ENCODE measurements at places on chromosomes 13 and 19.

GRCh38 chr13:30998136-30999088, 66.0 kb downstream of the TEX26 start:
- no peak for DNase-seq

DNA sequence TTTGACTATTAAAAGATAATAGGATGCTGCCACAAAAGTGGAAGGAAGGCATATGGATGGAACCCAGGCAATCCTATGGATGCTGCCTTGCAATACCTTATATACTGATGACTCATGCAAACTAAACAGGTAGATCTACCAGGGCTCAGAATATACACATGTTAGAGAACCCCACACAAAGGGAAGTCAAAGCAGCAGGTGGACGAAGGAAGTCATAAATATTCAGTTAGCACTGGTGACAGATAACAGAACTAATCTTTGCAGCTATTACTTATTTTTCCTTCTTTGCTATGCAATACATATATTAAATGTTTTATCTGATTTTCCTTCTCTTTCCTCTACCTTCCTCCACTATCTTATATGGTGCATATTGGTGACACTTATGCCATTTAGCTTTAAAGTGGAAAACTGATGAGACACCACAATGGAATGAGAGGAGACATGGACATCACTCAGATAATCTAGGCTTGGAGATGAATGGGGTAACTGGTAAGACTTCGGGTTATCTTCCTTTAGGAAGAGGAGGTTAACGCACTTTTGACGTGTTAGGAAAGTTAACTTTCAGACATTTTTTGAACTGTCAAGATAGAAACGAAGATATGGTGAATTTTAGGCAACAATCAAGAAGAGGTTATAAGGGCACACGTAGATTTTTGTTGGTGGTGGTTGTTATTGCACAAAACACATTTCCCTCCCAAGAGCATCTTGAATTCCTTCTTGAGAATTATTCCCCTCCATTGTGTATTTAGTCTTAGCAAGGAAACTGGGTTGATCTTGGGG, 39.8 kb upstream of the MBNL2 start:
- DNase-seq = no peak

DNA sequence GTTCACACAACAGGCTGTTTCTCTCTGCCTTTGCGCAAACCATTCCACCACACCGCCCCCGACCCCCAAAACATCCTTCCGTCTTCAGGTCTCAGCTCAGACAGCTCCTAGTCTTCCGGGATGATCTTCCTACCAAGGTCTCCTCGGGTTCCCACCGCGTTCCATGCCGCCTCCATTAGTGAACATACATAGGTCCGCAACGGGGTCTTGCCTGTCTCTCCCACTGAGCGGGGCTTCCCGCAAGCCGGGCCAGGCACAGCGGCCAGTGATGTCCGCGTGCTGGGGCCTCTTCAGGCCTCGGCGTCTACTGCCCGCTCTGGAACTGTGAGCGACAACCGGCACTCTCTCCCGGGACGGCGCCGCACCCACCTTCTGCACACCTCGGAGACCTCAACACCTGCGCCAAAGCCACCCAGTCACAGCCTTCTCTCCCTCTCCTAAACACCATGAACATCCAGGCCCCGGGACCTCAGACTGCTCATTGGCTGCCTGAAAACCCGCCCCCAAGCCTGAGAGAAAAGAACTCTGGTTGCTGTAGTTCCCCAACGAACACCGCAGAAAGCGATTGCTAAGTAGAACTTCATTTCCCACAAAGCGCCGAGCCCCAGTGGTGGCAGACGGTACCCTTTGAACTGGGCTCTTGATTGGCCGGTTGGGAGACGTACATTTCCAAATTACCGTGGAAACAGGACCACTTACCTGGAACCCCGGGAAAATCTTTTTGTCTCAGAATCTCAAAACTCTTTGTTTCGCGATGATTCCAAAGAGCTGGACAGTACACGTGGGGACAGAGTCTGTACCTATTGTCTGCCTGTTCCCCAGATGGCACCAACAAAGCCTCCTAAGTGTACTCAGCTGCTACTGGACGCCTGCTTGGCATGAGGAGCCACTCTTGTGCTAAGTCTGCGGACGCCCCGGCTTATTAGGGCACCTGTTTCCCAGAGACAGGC, 9.5 kb downstream of the DYRK1B start:
- DNase-seq = peak; percentile 89

DNA sequence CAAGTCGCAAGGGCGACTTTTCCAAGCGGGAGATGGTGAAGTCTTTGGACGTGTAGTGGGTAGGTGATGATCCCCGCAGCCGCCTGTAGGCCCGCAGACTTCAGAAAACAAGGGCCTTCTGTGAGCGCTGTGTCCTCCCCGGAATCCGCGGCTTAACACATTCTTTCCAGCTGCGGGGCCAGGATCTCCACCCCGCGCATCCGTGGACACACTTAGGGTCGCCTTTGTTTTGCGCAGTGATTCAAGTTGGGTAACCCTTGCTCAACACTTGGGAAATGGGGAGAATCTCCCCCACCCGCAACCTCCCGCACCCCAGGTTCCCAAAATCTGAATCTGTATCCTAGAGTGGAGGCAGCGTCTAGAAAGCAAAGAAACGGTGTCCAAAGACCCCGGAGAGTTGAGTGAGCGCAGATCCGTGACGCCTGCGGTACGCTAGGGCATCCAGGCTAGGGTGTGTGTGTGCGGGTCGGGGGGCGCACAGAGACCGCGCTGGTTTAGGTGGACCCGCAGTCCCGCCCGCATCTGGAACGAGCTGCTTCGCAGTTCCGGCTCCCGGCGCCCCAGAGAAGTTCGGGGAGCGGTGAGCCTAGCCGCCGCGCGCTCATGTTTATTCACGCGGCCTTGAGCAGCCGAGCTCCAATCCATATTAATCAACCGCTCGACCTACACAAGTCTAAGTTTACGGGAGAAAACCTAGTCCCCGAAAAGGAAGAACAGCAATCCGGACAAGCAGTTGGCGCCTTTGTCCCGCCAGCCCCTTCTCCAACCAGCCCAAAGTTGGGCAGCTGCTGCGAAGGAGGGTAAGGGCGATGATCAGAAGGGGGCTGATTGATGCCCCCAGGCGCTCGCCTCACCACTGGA, 9.9 kb downstream of the SOX21 start:
- DNase-seq = no peak

- DNase-seq = no peak
Observed at GRCh38 chr19:29872224-29872731, 60.5 kb downstream of the CCNE1 start.
